ENCODE measurements at places on chromosomes 7 and 10.

- DNase-seq = no peak
- no peaks in the 10 kb centered on the region for H3K36me3 ChIP-seq
- no peak overlapping the region for H3K4me3 ChIP-seq
- no peak overlapping the region for H3K27ac ChIP-seq
- H3K27me3 ChIP-seq = no peaks in the 10 kb centered on the region
These were observed 453.7 kb upstream of the LRRN3 start for GRCh38 chr7:110637252-110637651.

GRCh38 chr10:26423722-26424121 is 14.4 kb upstream of the APBB1IP start:
- H3K4me1 ChIP-seq = no peaks in the 10 kb centered on the region
- no peaks in the 10 kb centered on the region for H3K36me3 ChIP-seq
- no peak overlapping the region for H3K27ac ChIP-seq
- DNase-seq = no peak
- no peaks in the 10 kb centered on the region for H3K27me3 ChIP-seq

DNA sequence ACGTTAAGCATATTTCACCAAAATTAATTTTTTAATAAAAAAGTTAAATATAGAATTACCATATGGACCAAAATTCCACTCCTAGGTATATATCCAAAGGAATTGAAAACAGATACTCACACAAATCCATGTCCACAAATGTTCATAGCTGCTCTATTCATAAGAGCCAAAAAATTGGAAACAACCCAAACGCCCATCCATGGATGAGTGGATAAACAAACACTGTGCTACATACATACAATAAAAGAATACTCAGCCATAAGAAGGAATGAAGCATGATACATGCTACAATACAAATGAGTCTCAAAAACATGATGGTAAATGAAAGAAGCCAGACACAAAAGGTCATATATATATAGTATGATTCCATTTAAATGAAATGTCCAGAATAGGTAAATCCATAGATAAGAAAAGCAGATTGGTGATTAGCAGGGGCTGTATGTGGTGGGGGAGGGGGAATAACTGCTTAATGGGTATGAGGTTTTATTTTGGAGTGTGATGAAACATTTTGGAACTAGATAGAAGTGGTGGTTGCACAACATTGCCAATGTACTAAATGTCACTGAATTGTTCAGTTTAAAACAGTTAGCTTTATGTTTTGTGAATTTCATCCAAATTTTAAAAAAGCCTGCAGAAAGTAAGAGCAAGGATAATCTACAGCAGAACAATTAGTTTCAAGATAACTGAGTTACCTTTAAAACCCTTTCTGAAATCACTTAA is 101.2 kb upstream of the EFCAB10 start:
- H3K4me3 ChIP-seq = no peak overlapping the region
- DNase-seq = no peak
- no peaks in the 10 kb centered on the region for H3K4me1 ChIP-seq
- no peak overlapping the region for H3K27ac ChIP-seq

DNA sequence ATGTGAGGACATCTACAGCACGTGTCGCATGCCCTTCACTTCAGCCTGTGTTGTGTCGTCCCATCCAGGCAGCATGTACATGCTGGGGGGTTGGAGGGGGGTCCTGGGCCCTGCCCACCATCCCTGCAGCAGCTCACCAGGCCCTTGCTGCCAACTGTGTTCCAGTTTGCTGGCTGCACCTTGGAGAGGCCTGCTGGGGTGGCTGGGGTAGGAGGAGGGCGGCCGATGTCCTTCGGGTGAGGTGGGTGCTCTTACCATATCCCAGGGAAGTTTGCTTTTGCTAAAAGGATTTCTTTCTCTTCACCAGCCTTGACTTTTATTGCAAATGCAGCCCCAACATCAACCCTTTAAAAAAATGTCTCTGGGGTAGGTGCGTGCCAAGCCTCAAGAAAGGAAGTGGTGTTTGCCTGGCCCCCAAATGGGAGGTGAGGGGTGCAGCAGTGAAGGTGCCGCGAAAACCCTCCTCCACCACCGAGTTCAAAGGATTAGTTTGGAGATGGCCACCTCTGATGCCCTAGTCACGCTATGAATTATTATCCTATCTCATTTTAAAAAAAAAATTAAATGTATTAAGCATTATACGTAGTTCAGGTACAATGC is 165.8 kb upstream of the KLF6 start:
- no peak overlapping the region for H3K4me3 ChIP-seq
- no peaks in the 10 kb centered on the region for H3K36me3 ChIP-seq
- H3K4me1 ChIP-seq = no peaks in the 10 kb centered on the region
- no peak overlapping the region for H3K27ac ChIP-seq
- DNase-seq = no peak

DNA sequence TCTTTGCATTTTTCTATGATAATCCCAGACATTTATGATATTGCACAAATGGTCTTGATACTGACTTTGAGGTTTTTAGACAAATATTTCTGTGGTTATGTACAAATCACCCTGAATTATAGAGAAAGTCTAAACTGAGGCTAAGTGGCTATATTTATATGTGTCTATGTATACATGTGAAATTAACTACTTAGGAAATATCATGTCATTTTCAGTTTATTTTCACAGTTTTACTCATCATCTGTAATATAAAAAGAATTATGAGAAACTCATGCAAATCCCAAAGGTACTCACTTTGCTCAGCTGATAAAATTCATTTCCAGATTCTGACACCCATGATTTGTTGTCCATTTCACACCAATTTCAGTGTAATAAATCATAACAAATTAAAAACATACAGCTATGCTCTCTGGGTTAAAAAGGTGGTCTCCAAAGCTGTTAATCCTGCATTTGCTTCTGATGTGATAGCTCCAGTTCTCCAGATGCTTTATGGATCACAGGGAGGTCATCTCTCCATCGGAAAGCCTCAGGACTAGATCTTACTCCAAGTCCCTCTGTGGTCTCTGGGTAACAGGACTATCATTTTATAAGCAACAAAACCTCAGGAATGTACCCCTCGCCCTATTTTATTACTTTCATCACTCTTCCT is 673.9 kb downstream of the PARD3 start:
- no peak for DNase-seq
- no peaks in the 10 kb centered on the region for H3K27me3 ChIP-seq
- H3K4me1 ChIP-seq = no peaks in the 10 kb centered on the region
- H3K36me3 ChIP-seq = no peaks in the 10 kb centered on the region
- no peak overlapping the region for H3K27ac ChIP-seq

- H3K36me3 ChIP-seq = no peaks in the 10 kb centered on the region
- no peak overlapping the region for H3K4me3 ChIP-seq
- H3K4me1 ChIP-seq = no peaks in the 10 kb centered on the region
- no peaks in the 10 kb centered on the region for H3K27me3 ChIP-seq
These were observed 85.9 kb downstream of the WIPF3 start for GRCh38 chr7:29892231-29892630.

DNA sequence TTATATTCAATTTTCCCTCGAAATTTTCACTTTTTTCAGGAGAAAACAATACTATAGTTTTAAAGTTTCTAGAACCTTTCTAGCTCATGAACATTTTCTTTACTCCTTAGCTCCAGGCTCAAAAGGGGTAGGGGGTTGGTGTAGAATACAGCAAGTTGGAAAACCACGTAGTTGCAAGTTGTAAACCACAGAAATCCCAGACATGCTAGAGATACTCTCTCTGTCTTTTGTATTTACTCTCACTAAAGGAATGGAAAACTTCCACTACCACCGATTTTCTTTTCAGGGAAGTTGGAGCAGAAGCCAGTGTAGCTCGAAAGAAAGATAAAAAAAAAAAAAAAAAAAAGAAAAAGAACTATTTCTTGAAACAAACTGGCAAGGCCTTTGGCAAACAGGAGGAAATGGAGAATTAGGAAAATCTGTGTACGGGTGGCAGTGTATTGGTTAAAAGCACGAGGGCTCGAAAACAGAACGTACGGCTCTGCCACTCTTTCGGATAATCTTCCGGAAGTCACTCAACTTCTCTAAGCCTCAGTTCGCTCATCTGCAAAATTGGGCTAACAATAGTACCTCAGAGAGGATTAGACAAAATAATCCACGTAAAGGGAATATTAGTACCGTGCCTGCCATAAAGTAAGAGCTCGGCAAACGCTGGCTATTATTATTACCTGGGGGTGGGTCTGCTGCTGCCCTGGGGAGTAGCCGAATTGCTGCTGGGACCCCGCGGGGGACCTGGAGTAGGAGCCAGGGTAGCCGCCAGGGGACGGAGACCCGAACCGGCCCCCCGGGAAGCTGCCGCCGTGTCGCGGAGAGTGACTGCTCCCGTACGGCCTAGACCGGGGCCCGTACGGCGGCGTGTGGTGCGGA is 628 bp downstream of the MPLKIP start:
- H3K27me3 ChIP-seq = no peaks in the 10 kb centered on the region
- no peaks in the 10 kb centered on the region for H3K36me3 ChIP-seq
- no peaks in the 10 kb centered on the region for H3K4me1 ChIP-seq
- DNase-seq = no peak
- H3K4me3 ChIP-seq = peak overlapping the region; percentile 89

GRCh38 chr7:82419200-82419599 is 24.4 kb downstream of the CACNA2D1 start:
- no peaks in the 10 kb centered on the region for H3K36me3 ChIP-seq
- no peaks in the 10 kb centered on the region for H3K4me1 ChIP-seq
- no peak overlapping the region for H3K4me3 ChIP-seq
- H3K27me3 ChIP-seq = no peaks in the 10 kb centered on the region
- no peak overlapping the region for H3K27ac ChIP-seq

DNA sequence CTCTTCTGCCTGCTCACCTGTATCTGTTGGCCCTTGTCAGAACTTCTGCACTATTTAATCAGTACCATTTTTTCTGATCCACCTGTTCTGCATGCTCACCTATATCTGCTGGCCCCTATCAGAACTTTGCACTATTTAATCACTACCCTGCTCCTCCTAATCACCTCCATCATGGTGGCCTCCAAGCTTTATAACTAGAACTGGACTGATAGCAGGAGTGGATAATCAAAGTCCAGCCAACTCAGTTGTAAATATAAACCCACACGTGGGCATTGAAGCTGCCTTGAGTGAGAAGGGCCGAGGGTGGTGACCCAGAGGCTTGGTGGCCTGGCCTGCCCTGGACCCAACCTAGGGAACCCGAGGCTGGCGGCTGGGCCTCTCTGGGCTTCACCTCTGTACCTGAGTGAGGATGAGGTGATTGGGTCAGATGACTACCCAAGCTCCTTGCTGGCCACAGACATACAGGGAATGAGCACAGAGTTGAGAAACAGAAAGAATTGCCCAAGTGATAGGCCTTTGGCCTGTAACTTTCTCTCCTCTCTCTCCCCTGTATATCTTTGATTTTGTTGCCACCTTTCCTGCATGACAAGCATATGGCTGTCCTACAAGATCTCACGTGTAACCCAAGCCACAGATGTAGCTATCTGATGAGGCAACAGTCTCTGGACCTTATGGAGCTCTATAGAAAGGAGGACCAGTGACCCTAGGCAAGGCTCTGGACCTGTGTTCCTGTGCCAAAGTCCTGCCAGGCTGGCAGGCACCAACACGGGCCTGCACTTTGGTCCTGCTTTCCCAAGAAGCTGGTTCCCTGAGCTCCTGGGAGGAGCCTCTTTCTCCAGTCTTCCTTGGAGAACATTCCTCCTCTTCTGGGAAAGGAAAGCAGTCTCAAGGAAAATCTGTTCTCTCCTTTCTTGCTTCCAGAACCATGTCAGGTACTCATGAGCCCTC is 23.4 kb upstream of the FAM3C start:
- H3K4me3 ChIP-seq = no peak overlapping the region
- no peak overlapping the region for H3K27ac ChIP-seq
- no peak for DNase-seq
- no peaks in the 10 kb centered on the region for H3K36me3 ChIP-seq
- H3K27me3 ChIP-seq = no peaks in the 10 kb centered on the region

GRCh38 chr10:31657434-31657872 is 271.2 kb downstream of the ARHGAP12 start:
- no peak for DNase-seq
- no peak overlapping the region for H3K27ac ChIP-seq
- H3K36me3 ChIP-seq = no peaks in the 10 kb centered on the region
- no peak overlapping the region for H3K4me3 ChIP-seq
- no peaks in the 10 kb centered on the region for H3K27me3 ChIP-seq
- no peaks in the 10 kb centered on the region for H3K4me1 ChIP-seq

DNA sequence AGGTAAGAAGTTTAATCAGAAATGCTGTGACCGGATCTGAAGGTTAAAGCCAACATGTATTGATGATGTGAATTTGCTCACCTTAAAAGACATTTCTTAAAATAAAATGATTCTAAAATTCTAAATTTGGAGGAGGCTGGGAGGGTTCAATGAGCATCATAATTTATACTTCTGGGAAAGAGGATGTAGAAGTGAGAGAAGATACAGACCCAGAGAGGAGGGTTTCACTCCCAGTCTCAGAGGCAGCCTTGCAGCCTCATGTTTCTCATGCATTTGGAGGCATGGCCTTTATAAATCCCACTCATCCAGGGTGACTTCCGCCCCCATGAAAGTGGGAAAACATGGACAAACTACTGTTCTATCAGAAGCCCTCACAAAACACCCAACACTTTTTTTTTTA is 305.6 kb upstream of the PITRM1 start:
- H3K27me3 ChIP-seq = no peaks in the 10 kb centered on the region
- no peaks in the 10 kb centered on the region for H3K36me3 ChIP-seq
- DNase-seq = no peak
- no peaks in the 10 kb centered on the region for H3K4me1 ChIP-seq

DNA sequence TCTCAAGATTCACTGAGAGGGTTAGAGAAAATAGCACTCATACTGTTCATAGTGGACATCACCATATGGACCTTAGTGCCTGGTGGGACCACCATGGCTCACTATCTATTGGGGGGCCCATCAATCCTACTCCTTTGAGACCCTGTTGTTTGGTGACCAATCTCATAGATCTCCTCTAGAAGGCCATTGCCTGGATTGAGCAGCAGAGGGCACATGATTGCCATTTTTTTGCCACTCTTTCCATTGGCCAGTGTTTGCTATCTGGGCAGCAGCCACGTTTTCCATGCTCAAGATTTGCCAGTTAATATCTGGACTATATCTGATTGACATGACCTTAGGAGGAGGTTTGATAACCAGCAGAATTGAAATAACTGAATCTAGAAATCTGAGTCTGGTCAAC is 244.5 kb downstream of the ITGB1 start:
- no peaks in the 10 kb centered on the region for H3K27me3 ChIP-seq
- H3K4me1 ChIP-seq = no peaks in the 10 kb centered on the region
- H3K36me3 ChIP-seq = peaks cover 2% of the 10 kb centered on the region
- no peak overlapping the region for H3K27ac ChIP-seq

- no peak overlapping the region for H3K4me3 ChIP-seq
- no peak for DNase-seq
- H3K4me1 ChIP-seq = no peaks in the 10 kb centered on the region
- no peak overlapping the region for H3K27ac ChIP-seq
- H3K36me3 ChIP-seq = no peaks in the 10 kb centered on the region
- H3K27me3 ChIP-seq = no peaks in the 10 kb centered on the region
These were observed 38.8 kb downstream of the RAMP3 start for GRCh38 chr7:45196374-45196773.

- no peaks in the 10 kb centered on the region for H3K27me3 ChIP-seq
- H3K4me1 ChIP-seq = no peaks in the 10 kb centered on the region
- no peak for DNase-seq
- no peaks in the 10 kb centered on the region for H3K36me3 ChIP-seq
- no peak overlapping the region for H3K4me3 ChIP-seq
These were observed 225.0 kb downstream of the BUB3 start for GRCh38 chr10:123379156-123379555.

GRCh38 chr10:71312811-71313789 is 6.0 kb upstream of the SLC29A3 start:
- no peaks in the 10 kb centered on the region for H3K36me3 ChIP-seq
- H3K27ac ChIP-seq = no peak overlapping the region
- no peaks in the 10 kb centered on the region for H3K27me3 ChIP-seq
- no peaks in the 10 kb centered on the region for H3K4me1 ChIP-seq
- DNase-seq = no peak
